ENCODE measurements at places on chromosomes 6 and 20. TPM values are rescaled to one million over a fixed set of nuclear protein-coding genes. Genes with fewer than 3 reads are reported as not detected.

The HSPA12B gene
- under 0.01 TPM for total RNA-seq

The IL17A gene
- total RNA-seq, result not detected

The CAGE1 gene
- total RNA-seq, result 0.14 TPM

The CLPSL1 gene
- not detected for total RNA-seq

The EDN1 gene
- 0.88 TPM for total RNA-seq

The CYP39A1 gene
- total RNA-seq, result 0.22 TPM

The REM1 gene
- total RNA-seq, result not detected

The DDX43 gene
- 14.4 TPM for total RNA-seq

The TOX2 gene
- 10.5 TPM for total RNA-seq

The BPIFB3 gene
- total RNA-seq, result not detected

The GLP1R gene
- total RNA-seq, result not detected

The ZBTB2 gene
- total RNA-seq, result 16.2 TPM

The POM121L2 gene
- not detected for total RNA-seq

The BPIFB2 gene
- total RNA-seq, result not detected

The PET117 gene
- total RNA-seq, result 10.1 TPM

The SRSF12 gene
- under 0.01 TPM for total RNA-seq

The DEF6 gene
- total RNA-seq, result 0.22 TPM

The HLA-DOB gene
- not detected for total RNA-seq

The ZNF451 gene
- total RNA-seq, result 49.2 TPM

The CST11 gene
- not detected for total RNA-seq

The CCN5 gene
- 1.3 TPM for total RNA-seq

The PDE10A gene
- 2.0 TPM for total RNA-seq

The DOK5 gene
- 0.14 TPM for total RNA-seq

The RAET1L gene
- not detected for total RNA-seq

The RWDD2A gene
- 8.1 TPM for total RNA-seq

The COL19A1 gene
- 1.9 TPM for total RNA-seq

The COL20A1 gene
- total RNA-seq, result not detected

The RAB23 gene
- total RNA-seq, result 46.8 TPM

The GTSF1L gene
- total RNA-seq, result not detected

The BTN1A1 gene
- not detected for total RNA-seq
